Ovary (tissue), 10 donors: ENCODE measurements at places on chromosomes 16 and 17. TPM values are rescaled to one million over a fixed set of nuclear protein-coding genes. Genes with fewer than 3 reads are reported as not detected.
A peak's percentile ranks its signal among the peaks of the same experiment; 100 is the strongest.

Gene CCL1
- total RNA-seq: not detected

Gene SLC2A4
- 4.8 TPM for total RNA-seq

GRCh38 chr17:19388791-19389785 lies 2.1 kb upstream of the MFAP4 start:
- H3K27ac ChIP-seq: no peak overlapping the region
- H3K36me3 ChIP-seq: no peaks in the 10 kb centered on the region
- H3K4me3 ChIP-seq: no peak overlapping the region

DNA sequence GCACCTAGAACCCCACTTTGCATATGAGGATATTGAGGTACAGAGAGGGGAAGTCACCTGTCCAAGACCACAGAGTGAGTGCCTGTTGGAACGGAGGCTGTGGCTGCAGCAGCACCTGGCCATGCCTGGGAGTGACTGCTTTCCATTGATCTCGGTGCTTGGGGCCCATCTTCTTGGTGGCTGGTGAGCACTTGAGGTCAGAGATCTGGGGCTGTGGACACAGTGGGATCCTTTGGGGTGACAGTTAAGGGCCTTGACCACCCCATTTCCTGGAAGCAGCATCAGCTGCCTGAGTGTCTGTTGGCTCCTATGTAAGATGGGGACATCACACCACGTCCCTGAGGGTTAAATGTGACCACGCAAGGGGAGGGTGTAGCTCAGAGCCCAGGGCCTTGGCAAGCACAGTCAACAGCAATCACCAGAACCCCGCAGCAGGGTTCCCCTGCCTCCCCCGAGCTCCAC lies 111.7 kb downstream of the IRF8 start:
- DNase-seq: no peak
- no peaks in the 10 kb centered on the region for H3K4me1 ChIP-seq
- H3K27me3 ChIP-seq: no peaks in the 10 kb centered on the region

- no peaks in the 10 kb centered on the region for H3K36me3 ChIP-seq
- DNase-seq: peak; percentile 14
- no peak overlapping the region for H3K27ac ChIP-seq
- no peaks in the 10 kb centered on the region for H3K27me3 ChIP-seq
- no peak overlapping the region for H3K4me3 ChIP-seq
These were observed 109.5 kb upstream of the ZNF750 start for GRCh38 chr17:82949361-82949760.
